Amygdala (tissue), 56 donors: ENCODE measurements at places on chromosomes 6 and 20.

GRCh38 chr6:34792605-34793500, 970 bp downstream of the BLTP3A start:
- DNase-seq = no peak

GRCh38 chr6:157713451-157714152, 109.4 kb upstream of the SNX9 start:
- no peak for DNase-seq

- DNase-seq = no peak
Observed at GRCh38 chr6:3359101-3359752, 97.6 kb downstream of the SLC22A23 start.

GRCh38 chr6:22513667-22514066, 55.7 kb upstream of the HDGFL1 start:
- DNase-seq = no peak

- no peak for DNase-seq
Observed at GRCh38 chr6:28124971-28125353, 553 bp downstream of the ZSCAN16 start.

DNA sequence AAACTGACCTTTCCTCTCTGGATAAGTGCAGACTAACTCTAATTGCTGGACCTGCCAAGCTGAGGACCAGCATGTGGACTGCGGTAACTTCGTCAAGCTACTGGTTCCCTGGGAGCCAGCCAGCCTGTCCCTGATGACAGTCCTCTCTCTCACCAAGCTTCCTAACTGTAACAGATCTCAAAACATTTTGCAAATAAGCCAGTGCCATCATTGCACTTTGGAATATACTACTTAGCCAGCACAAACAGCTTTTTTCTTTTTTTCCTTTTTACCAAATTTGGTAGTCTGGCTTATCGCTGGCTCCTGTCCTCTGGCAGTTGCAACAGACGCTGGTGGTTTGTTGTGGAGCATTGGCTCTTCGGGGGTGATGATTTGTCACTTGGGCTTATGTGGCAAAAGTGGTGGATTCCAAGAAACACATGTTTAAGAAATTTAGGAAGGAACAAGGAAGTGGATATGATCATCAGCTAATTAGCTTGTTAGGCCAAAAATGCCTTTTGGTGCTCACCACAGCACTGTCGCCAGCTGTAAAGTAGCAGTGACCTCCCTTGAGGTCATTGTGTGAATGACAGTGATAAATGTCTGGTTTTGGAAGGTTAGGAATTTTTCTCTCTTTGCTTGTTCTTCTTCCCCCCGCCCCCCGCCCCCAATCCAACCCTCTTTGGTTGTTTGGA, 171.7 kb downstream of the CLIC5 start:
- DNase-seq = no peak

- DNase-seq = no peak
Observed at GRCh38 chr6:166262743-166263515, 45.3 kb downstream of the PRR18 start.

GRCh38 chr6:170091639-170092579, 199.0 kb downstream of the DLL1 start:
- DNase-seq = no peak

DNA sequence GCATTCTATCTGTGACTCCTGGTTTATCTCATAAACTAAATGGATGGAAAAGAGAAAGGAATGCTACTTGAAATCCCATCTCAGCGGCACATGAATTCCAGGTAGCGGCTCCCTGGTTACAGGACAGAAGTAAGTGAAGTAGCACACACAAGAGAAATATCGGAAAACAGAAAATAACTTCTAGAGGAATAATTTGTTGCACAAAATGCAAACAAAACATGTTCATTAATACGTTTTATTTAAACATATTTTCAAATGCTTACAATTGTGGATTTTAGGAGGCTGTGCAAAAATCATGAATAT, 26.5 kb upstream of the RPS6KA2 start:
- DNase-seq = no peak

GRCh38 chr6:116975600-116975999, 98.6 kb downstream of the RFX6 start:
- no peak for DNase-seq

DNA sequence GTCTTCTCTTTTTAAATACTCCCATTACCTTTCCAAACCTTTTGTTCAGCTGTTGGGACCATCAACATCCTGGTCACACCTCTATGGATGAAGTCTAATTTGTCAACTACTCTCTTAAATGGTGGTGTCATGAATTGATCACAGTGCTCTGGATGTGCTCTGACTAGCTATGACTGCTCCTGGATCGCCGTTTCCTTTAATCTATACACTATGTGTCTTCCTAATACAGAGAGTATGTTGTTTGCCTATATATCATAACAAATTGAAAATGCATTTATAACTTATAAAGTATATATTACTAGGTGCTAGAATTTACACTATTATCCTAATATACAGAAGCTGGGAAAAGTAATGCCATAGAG, 357.5 kb downstream of the LAMA2 start:
- DNase-seq = no peak

DNA sequence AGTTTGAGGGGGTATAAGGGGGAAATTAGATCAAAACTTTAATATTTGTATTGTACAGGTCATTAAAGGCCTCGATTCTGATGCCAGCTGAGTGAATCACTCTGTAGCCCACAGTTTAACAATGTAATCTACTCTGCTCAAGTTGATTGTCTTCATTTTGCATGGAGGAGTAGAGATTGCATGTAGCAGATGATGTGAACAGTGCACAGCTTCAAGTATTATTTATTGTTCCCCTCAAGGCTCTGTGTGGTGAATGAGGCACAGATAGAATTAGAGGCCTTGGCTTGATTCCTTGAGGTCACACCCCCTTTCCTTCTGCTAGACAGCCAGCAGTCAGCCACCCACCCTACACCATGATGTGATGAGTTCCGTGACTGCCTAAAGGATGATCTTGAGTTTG, 38.1 kb downstream of the TXLNB start:
- DNase-seq = no peak

DNA sequence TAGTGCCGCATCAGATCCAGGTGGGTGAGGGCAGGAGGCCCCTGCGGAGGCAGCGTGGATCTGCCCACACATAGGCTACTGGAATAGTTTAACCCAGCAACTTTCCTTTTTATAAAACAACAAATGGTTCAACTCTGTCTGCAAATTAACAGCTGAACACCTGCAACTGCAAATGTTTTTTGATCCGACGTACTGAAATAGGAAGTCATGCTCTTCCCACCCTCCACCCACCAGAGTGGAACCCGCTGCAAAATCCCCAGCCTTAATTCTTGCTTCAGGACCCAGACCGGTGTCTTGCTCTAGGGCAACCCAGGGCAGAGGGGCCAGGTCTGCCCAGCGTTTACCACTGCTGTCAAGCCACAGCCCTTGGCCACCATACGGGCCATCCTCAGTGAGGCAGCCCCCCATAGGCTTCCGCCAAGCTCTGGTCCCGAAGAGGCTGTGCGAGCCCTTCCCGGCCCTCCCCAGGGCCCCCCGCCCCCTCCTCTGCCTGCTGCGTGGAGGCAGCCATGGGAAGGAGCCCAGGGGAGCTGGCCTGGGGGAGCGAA, 334.3 kb downstream of the ZFAND3 start:
- DNase-seq = no peak

- peak; percentile 15 for DNase-seq
Observed at GRCh38 chr6:25050356-25050755, 114.6 kb upstream of the RIPOR2 start.

- DNase-seq = no peak
Observed at GRCh38 chr20:31823360-31824124, 4.4 kb downstream of the MYLK2 start.

GRCh38 chr6:99017150-99017549, 69.4 kb upstream of the FBXL4 start:
- no peak for DNase-seq

DNA sequence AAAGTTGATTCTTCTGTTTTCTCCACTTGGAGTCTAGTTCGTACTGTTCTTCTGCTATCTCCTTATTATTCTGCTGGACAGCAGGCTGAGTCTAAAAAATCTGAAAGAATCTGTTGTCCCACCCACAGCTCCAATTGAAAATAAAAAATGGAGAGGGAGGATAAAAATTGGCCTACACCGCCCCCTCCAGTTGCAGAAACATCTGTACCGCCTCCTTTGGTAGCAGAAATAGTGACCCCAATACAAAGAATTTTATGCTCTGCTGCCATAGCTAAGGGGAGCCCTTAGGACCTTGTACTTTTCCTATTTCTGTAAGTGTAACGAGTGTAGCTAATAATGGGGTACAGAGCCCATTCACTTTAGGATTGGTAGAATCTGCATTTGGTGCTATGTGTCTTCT, 4.9 kb upstream of the FKBP1A start:
- DNase-seq = no peak

DNA sequence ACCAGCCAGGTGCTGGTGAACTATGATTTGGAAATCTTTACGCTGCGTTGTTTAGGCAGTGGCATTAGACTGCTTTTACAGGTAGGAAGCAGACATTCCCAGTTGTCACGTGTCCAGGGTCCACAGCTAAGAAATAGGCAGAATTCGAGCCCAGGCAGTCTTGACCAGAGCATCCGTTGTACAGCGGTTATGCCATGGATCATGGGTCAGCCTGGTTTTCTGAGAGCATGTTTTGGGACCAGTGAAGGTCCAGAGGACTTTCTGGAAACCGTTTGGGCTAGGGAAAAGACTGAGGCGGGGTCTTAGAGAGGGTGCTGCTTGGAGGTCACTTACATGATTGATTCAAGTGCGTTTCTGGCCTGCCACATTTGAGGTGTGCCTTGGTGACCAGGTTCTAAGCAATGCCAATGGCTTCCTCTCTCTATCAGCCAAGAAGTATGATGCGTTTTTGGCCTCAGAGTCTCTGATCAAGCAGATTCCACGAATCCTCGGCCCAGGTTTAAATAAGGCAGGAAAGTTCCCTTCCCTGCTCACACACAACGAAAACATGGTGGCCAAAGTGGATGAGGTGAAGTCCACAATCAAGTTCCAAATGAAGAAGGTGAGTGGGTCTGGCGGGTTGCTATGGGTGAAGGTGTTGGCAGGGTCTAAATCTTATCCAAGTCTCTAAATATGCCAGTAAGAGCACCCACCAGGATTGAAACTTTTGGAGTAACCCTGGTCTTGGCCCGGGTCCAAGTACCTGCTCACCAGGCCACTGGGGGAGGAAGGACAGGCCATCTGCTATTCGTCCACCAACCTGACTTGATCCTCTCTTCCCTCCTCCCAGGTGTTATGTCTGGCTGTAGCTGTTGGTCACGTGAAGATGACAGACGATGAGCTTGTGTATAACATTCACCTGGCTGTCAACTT, 1.8 kb downstream of the RPL10A start:
- no peak for DNase-seq

DNA sequence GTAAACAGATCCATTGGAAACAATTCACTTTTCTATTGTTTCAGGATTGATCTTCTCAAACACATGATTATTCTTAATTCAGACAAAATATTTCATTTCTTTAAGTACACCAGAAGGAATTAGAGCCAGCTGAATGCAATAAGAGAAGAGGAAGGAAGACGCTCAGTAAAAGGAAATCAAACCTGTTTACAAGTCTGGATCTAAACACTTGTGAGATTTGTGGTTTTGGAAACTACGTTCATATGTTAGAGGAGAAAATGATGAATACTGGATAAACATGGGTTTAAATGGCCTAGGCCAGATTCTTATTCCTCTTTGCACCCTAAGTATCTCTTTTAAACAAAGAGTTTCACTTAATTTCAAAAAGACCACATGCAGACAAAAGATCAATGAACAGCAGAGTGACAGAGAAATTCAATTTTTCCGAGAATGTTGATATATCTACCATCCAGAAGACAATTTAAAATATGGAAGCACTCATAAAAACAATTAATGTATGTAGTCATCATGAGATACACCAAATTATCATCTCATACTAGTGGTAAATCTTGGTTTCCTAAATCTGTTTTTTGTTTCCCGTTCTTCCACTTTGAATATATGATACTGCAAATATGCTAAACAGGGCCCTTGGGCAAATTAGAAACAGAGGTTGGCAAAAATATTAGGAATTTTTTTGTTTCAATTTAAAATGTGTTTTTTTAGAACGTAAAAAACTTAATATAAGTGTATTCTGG, 703.5 kb upstream of the CITED2 start:
- no peak for DNase-seq

- DNase-seq = no peak
Observed at GRCh38 chr6:169164986-169165385, 88.7 kb downstream of the THBS2 start.

GRCh38 chr6:3650959-3651697, 100.4 kb downstream of the PXDC1 start:
- no peak for DNase-seq

GRCh38 chr20:51880188-51880587, 77.9 kb upstream of the SALL4 start:
- DNase-seq = no peak

DNA sequence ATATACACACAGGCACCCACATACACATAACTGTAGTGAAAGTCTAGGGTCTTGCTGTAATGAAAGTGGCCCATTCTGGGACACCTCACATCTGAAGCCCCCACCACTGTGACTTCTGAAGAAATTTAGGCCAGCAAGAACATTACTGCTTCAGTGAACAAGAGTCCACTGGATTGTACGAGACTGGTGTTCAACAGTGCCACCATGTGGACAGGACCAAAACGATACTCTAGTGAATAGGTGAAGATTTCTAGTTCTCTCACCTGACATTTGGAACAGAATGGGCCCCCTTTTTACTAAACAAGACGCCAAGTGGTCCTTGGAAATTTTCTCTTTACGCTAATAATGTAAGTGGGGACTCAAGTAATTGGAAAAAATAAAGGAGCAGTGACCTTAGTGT, 156.9 kb downstream of the MAFB start:
- no peak for DNase-seq

- DNase-seq = no peak
Observed at GRCh38 chr6:33107641-33108040, 31.9 kb downstream of the HLA-DPB1 start.

- DNase-seq = no peak
Observed at GRCh38 chr6:28944412-28944865, 20.7 kb upstream of the TRIM27 start.

DNA sequence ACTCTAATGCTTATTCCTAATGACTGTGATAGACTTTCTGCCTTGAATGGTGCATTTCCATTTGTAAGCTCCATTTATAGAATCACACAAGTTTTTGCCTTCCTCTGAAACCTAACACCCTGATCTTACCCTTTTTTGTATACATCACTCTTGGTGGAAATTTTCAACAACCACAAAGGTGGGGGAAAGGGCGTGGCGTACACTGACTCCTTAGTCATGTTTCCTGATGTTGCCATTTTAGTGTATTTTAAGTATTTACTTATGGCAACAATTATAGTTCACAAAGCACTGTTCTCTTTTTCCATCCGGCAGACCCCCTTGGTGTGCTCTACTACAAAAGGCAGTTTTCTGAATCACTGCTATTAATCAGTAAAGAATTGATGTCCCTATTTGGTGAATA, 92.0 kb downstream of the ATXN1 start:
- no peak for DNase-seq

- DNase-seq = no peak
Observed at GRCh38 chr6:132341646-132342045, 59.6 kb downstream of the MOXD1 start.

GRCh38 chr20:46049815-46050214, 20.8 kb downstream of the SLC12A5 start:
- DNase-seq = no peak

GRCh38 chr20:32535953-32536823, 48.9 kb downstream of the NOL4L start:
- DNase-seq = peak; percentile 31

GRCh38 chr20:59222253-59223181, 58.9 kb downstream of the ZNF831 start:
- peak; percentile 31 for DNase-seq

GRCh38 chr6:63426844-63427243, 107.1 kb upstream of the LGSN start:
- DNase-seq = no peak
